Stimulated activated CD4-positive, alpha-beta T cell treated with anti-CD3 and anti-CD28 coated beads, Interleukin-15, amount 100 ng/mL, for 1 hour (primary cell): ENCODE measurements at places on chromosomes 4 and X.

- DNase-seq: no peak
Measured at GRCh38 chrX:119093991-119094735, 21.4 kb downstream of the CT47C1 start.

GRCh38 chr4:81589262-81589661 is 117.6 kb upstream of the RASGEF1B start:
- no peak for DNase-seq

GRCh38 chr4:159229164-159229563 is 126.3 kb downstream of the RAPGEF2 start:
- no peak for DNase-seq

GRCh38 chrX:10893976-10894375 is 217.2 kb upstream of the HCCS start:
- DNase-seq: no peak

GRCh38 chr4:138259824-138260223 is 17.7 kb upstream of the SLC7A11 start:
- DNase-seq: no peak

DNA sequence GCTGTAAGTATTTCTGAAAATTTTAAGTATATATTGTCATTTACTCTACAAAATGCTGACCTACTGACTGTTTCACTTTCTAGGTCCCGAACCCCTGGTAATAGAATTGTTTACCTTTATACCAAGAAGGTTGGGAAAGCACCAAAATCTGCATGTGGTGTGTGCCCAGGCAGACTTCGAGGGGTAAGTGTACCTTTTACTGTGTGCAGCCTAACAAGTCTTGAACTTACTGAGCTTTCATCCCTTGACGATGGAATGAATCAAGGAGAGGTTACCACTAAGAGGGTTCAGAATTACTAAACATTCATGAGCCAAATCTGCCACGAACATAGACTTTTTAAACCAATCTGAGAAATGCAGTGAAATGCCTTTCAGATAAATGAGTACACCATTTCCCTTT is 1.6 kb downstream of the RPL34 start:
- DNase-seq: no peak
